Subcutaneous preadipocyte (primary cell): ENCODE measurements at places on chromosomes 13 and 19. TPM values are rescaled to one million over a fixed set of nuclear protein-coding genes. Genes with fewer than 3 reads are reported as not detected.

The CALR3 gene
- total RNA-seq, result not detected in 2 replicates

The BLOC1S3 gene
- total RNA-seq, result 4.4 and 6.6 TPM in 2 replicates

The TDRD3 gene
- total RNA-seq, result 12.1 and 17.0 TPM in 2 replicates

The ASPDH gene
- total RNA-seq, result not detected in 2 replicates

The FFAR1 gene
- not detected in 2 replicates for total RNA-seq

The SPINT2 gene
- not detected in 2 replicates for total RNA-seq

The ZNF256 gene
- total RNA-seq, result 2.7 and 4.0 TPM in 2 replicates

The PEG3 gene
- 0.39 and 1.8 TPM in 2 replicates for total RNA-seq

The MYCBP2 gene
- 73.5 and 87.4 TPM in 2 replicates for total RNA-seq

The IL12RB1 gene
- under 0.01 TPM in 1 of 2 replicates, not detected in the other for total RNA-seq

The KL gene
- total RNA-seq, result under 0.01 and 0.20 TPM in 2 replicates
